ENCODE measurements at places on chromosomes 12 and 14. TPM values are rescaled to one million over a fixed set of nuclear protein-coding genes. Genes with fewer than 3 reads are reported as not detected.

Gene DNAJC22
- total RNA-seq, result 0.72 TPM

Gene CSRP2
- 12.1 TPM for total RNA-seq

Gene NANOG
- total RNA-seq, result not detected

Gene ANKRD33
- total RNA-seq, result not detected

Gene KRT6C
- total RNA-seq, result 155 TPM

Gene SYT10
- 0.21 TPM for total RNA-seq

Gene SIX6
- total RNA-seq, result not detected

Gene IAPP
- total RNA-seq, result not detected

Gene CLECL1
- not detected for total RNA-seq

Gene FAM90A1
- total RNA-seq, result under 0.01 TPM

Gene TAS2R50
- 0.96 TPM for total RNA-seq

Gene SDSL
- 4.8 TPM for total RNA-seq

Gene DHH
- total RNA-seq, result under 0.01 TPM

Gene HOXC9
- total RNA-seq, result 0.72 TPM

Gene CACNA2D4
- total RNA-seq, result not detected

Gene DEGS2
- total RNA-seq, result 1.4 TPM

Gene NR4A1
- total RNA-seq, result 2.8 TPM

Gene STXBP6
- not detected for total RNA-seq

Gene GPRC5A
- total RNA-seq, result 6.6 TPM

Gene ADAM21
- total RNA-seq, result 0.64 TPM

Gene CLEC1A
- under 0.01 TPM for total RNA-seq

Gene TAS2R13
- total RNA-seq, result 0.48 TPM

Gene MUCL1
- total RNA-seq, result not detected

Gene RAD9B
- 0.21 TPM for total RNA-seq

Gene DLGAP5
- total RNA-seq, result 0.43 TPM

Gene OAS2
- 1.9 TPM for total RNA-seq

Gene ERBB3
- total RNA-seq, result 29.6 TPM

Data from tracheal epithelial cell (primary cell).